ENCODE measurements at places on chromosomes 3 and 15.

- no peak for DNase-seq
Measured at GRCh38 chr15:76349301-76350070, 12.9 kb downstream of the ISL2 start.

GRCh38 chr3:48429960-48430707, at the start of gene PLXNB1:
PLXNB1 (minus strand) TSS chr3:48430086; CDS start chr3:48424611, 5,475 bp downstream.
- DNase-seq: no peak

DNA sequence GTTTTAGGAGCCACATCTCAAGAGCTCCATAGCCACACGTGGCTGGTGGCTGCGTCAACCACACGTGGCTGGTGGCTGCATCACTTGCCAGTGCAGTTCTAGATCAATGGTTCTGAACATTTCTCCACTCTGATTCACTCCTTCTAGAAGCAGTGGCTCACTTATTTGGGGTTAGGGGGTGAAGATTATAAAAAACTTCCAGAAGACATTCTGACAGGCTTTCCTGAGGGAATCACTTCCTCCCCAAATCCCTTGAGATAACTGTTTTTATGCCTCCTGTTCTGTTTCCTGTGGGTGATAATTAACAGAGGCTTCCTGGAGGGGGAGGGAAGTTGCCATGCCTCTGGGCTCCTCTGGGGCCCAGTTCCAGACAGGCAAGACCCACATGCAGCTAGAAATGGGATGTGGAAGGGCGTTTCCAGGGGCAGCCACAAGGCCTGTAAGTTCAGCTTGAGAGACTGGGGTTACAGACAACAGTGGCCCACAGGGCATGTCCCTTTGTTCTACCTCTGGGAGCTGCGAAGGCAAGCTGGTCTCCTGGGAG, 23.6 kb downstream of the HEG1 start:
- DNase-seq: no peak

DNA sequence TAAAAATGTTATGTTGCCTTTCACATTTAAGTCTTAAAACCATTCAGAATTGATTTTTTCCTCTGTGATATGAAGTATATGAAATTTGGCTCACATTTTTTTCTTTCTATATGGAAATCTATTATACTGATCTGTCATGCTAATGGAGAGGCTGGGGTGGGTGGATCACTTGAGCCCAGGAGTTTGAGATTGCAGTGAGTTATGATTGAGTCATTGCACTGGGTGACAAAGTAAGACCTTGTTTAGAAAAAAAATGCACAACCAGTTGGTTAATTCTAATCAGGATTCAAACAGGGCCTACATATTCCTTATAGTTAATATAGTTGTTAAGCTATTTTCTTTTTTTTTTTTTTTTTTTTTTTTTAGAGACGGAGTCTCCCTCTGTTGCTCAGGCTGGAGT, 230.5 kb downstream of the MFSD1 start:
- DNase-seq: no peak

DNA sequence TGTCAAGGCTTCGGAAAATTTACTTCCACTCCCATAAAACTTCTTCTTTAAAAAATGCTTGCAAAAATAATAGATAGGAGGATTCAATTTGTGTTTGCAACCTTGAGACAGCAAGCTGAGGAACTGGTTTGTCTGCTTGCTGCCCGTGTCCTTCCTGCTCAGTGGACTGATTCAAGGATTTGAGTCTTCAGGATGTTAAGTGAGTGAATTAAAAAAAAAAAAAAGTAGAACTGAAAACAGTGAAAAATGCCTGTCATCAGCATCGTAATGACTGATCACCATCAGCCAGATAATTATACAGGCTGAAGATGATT, 453.7 kb downstream of the FGF12 start:
- no peak for DNase-seq

GRCh38 chr15:85702321-85703101, 92.2 kb downstream of the KLHL25 start:
- DNase-seq: no peak

GRCh38 chr15:66893294-66893693, 172.1 kb upstream of the SMAD3 start:
- DNase-seq: no peak

GRCh38 chr3:47473391-47473790, 2.4 kb downstream of the SCAP start:
- DNase-seq: no peak

GRCh38 chr15:87369269-87369668, 887.3 kb downstream of the NTRK3 start:
- DNase-seq: no peak

GRCh38 chr15:35465783-35466182, 80.2 kb downstream of the DPH6 start:
- no peak for DNase-seq

GRCh38 chr15:69080295-69081248, 66.1 kb downstream of the NOX5 start:
- DNase-seq: no peak

GRCh38 chr15:80020731-80021130, 38.7 kb upstream of the ZFAND6 start:
- DNase-seq: no peak

DNA sequence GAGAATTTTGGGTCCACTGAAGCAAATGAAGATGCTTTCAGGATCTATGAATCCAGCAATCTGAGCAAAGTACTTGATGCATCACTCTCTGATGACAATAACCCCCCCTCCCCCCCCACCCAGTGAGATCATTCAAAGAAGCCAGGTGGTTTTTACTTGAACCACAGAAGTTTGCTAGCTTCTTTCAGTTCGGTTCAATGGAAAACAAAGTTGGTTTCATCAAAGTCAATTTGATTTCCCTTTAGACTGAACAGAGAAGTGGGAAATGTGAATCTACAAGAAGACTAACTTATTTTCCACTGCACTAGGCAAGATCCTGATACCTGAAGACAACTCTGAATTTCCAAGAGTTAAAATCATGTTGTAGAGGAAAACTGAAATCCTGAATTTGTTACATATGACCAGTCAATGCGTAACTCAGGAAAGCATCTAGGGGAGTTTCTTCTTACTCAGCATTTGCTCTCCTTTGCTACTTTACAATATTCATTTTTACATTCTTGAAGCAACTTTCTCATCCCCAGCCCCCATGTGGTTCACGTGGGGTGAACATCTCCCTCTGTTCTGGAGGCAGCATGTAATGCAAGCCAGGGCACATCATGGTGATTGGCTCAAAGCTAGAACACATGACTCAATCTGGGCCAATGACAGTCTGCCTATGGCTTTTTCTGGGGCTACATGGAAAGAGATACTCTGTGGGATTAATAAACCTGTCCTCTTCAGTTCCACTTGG, 572.6 kb downstream of the FOXP1 start:
- peak; percentile 30 for DNase-seq

GRCh38 chr3:76943058-76943457, 96.8 kb upstream of the ROBO2 start:
- no peak for DNase-seq

GRCh38 chr15:101048581-101049030, 129.4 kb downstream of the LRRK1 start:
- no peak for DNase-seq

- no peak for DNase-seq
Measured at GRCh38 chr3:72210261-72210660, 425.3 kb upstream of the PROK2 start.

GRCh38 chr3:25313286-25313685, 114.8 kb upstream of the RARB start:
- no peak for DNase-seq

DNA sequence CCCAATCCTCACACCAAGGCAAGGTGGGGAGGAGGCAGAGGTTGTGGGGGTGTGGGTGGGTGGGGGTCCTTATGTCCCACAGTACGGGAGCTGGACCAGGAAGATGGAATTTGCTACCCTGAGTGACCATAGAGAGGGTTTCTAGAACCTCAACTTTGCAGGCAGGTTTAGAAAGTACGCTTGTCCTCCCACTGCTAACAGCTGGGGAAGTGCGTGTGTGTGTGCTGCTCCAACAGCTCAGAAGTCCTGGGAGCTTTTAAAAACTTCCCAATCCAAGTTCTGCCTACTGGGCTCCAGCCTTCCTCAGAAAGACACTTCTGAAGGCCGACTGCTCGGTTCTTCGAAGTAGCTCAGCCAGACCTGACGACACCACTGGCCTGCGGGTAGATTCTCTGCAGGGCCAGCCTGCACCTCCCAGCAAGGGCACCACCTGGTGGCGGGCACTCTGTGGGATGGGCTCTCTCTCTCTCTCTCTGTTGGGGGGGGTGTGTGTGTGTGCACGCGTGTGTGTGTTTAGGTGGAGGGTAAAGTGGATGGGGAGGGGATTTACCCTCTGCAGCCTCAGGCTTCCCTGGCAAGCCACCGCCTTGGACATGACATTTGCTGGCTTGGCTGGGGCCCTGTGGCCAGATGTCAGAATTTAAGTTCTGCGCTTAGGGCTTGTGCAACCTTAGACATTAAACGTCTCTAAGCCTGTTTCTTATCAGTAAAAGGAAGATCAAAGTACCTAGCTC, 15.6 kb downstream of the TMEM158 start:
- peak; percentile 47 for DNase-seq

DNA sequence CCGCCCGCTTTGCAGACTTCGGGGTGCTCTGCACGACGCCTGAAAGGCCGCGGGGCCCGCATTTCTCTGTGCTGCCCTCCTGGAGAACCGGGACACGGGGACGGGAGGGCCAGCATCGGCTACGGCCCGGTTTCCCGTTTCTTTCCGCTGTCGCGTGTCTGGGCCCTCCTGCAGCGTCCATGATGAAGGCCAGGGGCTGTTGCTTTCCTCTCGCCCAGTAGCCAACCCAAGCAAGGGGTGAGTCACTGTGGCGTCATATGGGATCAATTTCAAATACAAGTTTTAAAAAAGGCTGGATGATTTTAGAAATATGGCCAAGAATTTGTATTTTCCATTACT, 435 bp downstream of the SLC35G2 start:
- no peak for DNase-seq

DNA sequence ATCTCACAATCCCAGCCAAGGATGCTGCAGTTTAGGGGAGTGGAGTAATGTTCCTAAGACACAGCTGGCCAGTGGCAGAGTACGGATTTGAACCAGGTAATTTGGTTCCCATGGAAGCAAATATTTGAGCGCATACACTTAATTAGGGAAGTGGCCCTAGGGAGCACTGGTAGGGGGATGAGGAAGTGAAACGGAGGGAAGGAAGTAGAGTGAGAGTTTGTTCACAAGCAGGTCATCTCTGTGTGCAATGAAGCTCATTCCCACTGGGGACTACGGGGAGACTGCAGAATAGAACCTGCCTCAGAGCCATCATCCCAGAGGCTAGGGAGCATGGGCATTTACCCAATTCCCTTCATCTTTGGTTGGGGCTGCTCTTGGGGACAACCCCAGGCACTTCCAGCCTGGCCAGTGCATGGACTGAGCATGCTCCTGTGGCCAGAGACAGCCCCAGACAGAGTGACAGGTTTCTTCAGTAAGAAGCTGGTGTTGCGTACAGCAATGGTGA, 317.2 kb upstream of the PROK2 start:
- no peak for DNase-seq

- DNase-seq: no peak
Measured at GRCh38 chr3:126112531-126113237, 28.8 kb upstream of the SLC41A3 start.

DNA sequence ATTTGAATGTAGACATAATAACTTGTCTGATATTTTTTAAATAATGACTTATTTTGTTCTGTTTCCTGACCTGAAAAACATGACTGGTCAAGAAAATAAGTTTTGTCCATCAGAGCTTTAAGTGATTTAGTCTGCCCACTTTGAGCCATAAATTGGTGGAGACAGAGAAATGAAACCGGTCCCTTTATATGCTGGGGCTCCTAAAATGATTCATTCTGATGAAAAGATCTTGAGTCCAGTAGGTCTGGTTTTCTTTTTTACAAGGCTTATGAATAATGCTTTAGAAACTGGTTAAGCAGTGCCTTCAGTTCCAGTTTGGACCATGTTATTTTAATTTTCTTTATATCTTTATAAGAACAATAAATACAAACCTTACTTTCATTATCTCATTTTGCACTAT, 293.2 kb downstream of the DIPK2A start:
- no peak for DNase-seq
